Cardiac muscle cell (in vitro differentiated cells and primary cell): ENCODE measurements at places on chromosomes 12 and 14. TPM values are rescaled to one million over a fixed set of nuclear protein-coding genes. Genes with fewer than 3 reads are reported as not detected.

DNA sequence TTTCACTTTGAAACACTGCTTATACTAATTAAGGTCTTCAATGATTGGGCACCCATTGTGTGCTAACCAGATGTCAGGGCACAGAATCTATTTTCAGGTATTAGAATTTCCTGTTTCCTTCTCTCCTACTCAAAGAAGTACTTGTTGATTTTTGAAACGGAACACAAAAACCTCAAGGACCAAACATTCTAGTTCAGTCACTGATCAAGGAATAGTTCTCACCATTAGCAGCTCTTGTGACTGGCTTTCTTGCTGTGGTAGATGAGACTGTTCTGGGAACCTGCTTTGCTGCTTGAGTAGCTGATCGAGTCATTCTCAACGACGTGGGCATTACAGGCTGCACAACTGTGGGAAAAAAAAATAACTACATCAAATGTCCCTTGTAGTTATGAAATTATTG, 11.0 kb downstream of the DLGAP5 start:
- no peak for DNase-seq

GRCh38 chr12:110203546-110203945, 77.5 kb upstream of the ATP2A2 start:
- DNase-seq = no peak

GRCh38 chr12:124682425-124683151, 115.2 kb upstream of the NCOR2 start:
- no peak for DNase-seq

GRCh38 chr12:106721915-106722314, 52.6 kb upstream of the RIC8B start:
- no peak for DNase-seq

DNA sequence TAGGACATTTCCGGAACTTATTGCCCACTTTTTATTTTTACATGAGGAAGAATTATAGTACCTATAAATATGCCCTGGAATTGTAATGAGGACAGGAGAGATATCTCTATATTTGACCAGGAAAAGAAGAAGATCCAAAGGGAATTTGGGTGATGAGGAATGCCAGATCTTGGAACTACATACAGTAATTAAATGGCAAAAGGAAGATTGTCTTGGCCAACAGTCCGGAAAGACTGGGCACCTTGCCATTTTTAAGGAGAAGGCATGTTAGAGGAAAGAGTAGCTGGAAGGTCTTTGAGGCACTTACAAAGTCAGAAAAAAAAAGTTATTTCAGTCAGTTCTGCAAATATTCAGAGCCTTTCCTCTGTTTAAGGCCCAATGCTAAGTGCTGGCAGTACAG, 616.4 kb downstream of the MED13L start:
- peak; percentile 78 for DNase-seq

GRCh38 chr14:86625637-86626036, 1095.7 kb downstream of the FLRT2 start:
- no peak for DNase-seq

DNA sequence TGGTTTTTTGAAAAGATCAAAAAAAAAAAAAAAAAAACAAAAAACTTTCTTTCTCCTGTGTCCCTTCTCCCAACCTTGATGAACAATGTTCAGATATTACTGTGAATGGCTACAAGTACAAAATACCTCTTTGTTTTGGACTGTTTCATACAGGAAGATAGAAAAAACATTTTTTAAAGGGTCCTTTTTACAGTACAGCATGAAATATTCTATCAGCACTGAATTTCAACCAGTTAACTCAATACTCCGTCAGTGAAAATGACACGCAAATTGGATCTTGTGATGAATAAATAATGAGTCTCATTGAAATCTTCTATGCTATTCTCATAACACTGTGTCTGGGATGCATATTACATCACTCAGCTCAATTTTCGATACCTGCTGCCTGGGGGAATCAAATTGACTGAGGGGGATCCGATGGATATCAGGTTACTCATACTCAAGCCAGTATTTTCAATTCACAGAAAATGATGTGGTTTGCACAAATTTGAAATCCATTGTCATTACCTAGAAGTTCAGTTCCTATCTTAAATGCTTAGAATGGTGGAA, 179.6 kb downstream of the TMTC2 start:
- no peak for DNase-seq

- DNase-seq = no peak
Observed at GRCh38 chr12:24560192-24560775, 388.6 kb downstream of the BCAT1 start.

DNA sequence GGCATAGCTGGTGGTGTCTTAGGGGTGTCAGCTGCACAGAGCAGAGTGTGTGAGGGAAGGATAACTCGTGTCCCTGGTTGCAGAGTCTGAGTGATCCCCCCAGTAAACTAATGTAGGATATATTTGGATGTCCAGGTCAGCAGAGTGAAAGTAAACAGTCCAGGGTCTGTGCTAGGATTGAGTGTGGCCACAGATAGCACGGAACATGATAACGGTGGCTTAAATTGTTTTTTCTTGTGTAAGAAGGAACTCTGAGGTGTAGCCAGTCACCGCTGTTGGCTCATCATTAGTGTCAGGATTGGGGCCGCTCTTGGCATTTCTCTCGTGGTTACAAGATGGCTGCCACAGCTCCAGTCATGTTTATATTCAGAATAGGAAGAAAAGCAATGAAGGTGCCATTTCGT, 97.3 kb downstream of the DERA start:
- no peak for DNase-seq

DNA sequence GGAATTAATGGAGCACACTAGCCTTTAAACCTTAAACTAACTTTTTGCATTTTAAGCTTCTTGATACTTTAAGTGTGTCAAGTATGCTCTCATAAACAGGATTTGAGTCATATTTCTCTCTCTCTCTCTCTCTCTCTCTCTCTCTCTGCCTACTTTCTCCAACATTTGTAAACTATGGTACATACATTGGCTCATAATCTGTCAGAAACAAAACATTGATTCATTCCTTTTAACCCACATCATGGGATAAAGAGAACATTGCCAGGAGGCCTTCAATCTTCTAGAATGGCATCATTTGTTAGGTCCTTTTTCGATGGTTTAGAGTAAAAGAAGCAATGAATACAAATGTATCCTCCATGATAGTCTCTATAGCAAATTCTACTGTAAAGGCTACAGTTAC, 81.6 kb upstream of the RERGL start:
- DNase-seq = peak; percentile 27

The HCAR2 gene
- not detected in 2 replicates for polyA plus RNA-seq

The AICDA gene
- not detected in 2 replicates for polyA plus RNA-seq

GRCh38 chr12:64729909-64730587, 29.2 kb downstream of the GNS start:
- no peak for DNase-seq
